ENCODE measurements at places on chromosomes 2 and 18. TPM values are rescaled to one million over a fixed set of nuclear protein-coding genes. Genes with fewer than 3 reads are reported as not detected.

DNA sequence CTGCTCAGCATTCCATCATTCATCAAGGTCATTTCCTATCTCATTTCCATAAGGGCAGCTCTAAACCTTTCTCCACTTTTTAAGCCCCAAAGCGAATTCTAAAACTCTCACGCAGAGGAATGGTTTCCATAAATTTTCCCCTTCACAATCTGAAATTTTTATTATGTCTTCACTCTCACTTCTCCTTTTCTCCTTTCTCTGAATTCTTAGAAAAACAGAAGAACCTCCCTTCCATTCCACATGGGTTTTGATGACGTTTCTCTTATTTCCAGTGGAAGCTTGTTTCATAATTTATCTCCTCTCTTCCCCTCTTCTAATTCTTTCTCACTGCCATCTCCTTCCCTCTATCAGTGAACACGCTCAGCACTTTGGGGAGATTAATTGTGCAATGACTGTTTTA, 97.3 kb downstream of the SPATS2L start:
- no peak for DNase-seq

DNA sequence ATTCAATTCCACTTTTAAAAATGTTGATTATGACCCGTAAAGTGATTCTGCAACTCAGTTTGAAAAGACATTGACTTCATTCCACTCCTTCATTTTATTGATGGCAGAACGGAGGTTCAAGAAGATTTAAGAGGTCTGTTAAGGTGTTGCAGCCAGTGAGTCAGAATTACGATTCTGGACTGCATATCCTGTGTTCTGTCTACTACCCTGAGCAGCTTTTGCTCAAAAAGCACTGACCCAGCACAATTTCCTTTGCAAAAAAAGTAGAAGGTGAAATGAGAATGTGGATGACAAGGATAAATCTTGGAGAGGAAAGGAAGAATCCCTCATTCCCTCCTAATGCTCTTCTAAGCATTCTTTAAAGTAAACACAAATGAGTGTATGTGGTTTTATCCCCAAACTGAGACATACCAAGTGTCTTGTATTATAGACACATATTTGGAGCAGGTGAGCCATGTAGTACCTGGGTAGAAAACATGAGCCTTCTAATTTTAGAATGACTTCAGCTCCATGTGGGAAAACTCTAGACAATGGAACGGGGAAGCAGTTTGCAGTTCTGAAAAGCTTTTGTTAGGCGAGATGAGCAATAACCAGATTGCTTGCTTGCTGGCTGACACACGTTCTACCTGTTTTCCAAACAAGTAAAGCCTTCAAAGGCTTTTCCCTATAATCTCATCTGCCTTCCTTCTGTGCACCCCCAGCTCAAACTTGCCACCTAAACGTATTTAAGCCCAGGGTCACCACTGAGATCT, 44.7 kb downstream of the TGFA start:
- DNase-seq: no peak

The ZNF532 gene
- 69.8 TPM for polyA plus RNA-seq

The SERPINB7 gene
- 0.35 TPM for polyA plus RNA-seq

The TRIM43 gene
- polyA plus RNA-seq: not detected

Data from hindlimb muscle (tissue), 1 donor.